ENCODE measurements at places on chromosomes 12 and 14.
A peak's percentile ranks its signal among the peaks of the same experiment; 100 is the strongest.

DNA sequence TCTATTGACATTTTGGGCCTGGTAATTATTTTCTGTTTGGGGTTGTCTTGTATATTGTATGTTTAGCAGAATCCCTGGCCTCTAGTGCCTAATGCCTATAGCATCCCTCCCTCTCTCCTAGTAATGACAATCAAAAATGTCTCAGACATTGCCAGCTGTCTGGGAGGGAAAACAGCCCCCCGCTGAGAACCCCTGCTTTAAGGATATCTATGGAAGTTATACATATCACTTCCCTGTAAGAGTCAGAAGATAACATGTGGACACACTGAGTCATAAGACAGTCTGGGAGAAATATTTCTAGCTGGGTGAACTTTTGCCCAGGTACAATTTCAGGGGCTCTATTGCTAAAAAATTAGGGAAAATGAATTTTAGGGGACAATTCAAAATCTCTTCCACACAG is 255.0 kb downstream of the PAWR start:
- no peak for DNase-seq

DNA sequence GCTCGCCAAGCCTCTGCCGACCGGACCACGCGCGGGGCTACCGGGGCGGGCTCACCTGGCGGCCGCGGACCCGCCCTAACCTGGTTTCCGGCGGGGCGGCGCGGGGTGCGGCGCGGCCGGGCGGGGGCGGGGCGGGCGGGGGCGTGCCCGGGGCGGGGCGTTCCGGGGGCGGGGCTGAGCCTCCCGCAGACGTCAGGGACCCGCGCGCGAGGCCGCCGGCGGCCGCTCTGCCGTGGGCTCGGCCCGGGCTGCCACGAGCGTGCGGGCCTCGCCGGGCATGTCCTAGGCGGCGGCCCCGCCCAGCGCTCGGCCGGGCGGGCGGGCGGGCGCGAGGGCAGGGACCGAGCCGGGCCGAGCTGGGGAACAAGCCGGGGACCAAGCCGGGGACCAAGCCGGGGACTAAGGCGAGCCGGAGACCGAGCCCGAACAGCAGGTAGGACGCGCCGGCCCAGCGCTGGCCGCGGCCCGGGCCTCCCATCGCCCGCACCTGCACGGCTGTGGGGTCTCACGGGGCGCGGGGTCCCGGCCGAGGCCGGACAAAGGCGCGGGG is at the start of gene CEP170B:
TSS of gene CEP170B (plus strand) at position 188 of the 550 bp plus-strand sequence. CDS start 3,183 bp downstream, outside the sequence.
- peak; percentile 15 for DNase-seq

- DNase-seq: no peak
Observed at GRCh38 chr14:104685216-104685997, 4.0 kb upstream of the INF2 start.

DNA sequence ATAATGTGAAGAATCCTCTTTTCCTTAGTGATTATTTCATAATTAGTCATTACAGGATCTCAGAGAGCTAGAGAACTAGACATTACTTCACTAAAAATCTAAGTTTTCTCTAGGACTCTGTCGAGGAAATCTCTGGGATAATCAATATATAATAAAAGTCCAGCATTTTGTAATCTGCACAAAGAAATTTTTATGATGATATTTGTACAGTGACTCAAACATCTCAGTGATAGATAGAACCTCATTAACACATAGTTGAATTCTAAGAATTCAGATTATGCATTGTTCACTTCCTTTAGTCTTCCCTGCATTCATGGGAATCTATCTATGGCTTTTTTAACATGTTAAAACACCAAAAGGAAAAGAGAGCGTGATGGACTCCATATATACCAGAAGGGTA is 11.0 kb downstream of the ITPR2 start:
- no peak for DNase-seq

GRCh38 chr12:69991690-69992288 is 166.8 kb downstream of the MYRFL start:
- no peak for DNase-seq

GRCh38 chr14:68978172-68978911 is 760 bp downstream of the ACTN1 start:
- DNase-seq: peak; percentile 22

DNA sequence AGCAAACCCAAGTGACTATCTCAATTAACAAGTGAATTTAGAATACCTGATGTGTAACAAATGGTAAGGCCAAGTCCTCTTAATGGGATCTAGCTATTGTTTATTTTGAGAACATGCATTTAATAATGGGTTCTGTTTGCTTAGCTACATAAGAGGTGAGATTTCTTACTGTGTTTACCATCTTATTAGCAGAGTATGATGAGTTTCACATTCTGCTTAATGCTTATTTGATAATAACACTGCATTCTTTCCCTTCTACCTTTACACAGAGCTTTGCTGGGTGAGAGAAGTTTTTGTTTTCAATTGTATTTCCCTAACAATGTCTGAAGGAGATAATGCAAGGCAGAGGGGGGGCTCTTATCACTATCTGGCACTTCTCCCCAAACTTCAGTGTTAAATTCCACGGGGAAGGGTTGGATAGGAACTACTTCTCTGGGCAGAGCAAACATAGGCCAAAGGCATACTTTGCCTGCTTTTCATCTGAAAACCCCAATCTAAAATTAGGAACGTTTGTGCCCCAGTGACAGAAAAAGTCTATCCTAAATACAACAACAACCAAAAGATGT is 129.0 kb upstream of the ATXN7L3B start:
- DNase-seq: no peak

- no peak for DNase-seq
Observed at GRCh38 chr12:110530511-110530910, 28.4 kb downstream of the RAD9B start.

DNA sequence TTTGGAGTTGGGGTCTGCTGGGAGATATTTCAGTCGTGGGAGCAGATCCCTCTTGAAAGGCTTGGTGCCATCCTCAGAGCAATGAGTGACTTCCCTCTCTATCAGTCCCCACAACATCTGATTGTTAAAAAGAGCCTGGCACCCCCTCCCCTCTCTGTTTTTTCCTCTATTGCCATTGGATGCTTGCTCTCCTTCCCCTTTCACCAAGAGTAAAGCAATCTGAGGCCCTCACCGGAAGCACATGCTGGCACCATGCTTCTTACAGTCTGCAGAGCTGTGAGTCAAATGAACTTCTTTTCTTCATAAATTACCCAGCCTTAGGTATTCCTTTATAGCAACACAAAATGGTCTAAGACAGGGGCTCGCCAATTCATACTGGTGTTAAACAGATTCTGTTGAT is 99.1 kb upstream of the CCND2 start:
- no peak for DNase-seq

GRCh38 chr14:91470216-91470615 is 39.9 kb downstream of the PPP4R3A start:
- peak; percentile 32 for DNase-seq

DNA sequence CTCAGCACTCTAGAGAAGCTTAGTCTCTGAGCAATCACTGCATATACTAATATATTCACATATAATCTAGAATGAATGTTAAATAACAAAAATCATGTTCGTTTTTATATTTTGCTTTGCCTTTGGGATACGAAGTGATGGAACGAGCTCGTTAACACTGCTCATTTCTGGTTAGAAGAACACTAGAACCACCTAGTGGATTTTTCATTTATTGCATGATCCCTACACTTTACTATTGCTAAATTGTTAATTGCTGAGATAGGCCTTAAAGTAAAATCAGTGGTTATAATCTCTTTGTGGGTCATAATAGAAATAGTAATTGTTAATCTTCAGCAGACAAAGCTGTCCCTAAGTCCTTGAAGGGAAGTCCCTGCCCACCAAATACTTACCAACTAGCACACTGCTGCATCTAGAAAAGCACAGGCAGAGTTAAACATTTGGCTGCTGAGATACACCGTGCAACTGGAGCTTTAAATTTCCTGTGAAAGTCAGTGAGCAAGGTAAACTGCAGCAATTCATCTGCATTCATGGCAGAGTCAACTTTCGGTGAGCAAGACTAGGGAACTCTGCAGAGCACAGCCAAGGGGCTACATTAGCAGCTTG is 353.7 kb downstream of the APAF1 start:
- peak; percentile 42 for DNase-seq

GRCh38 chr14:71985538-71986189 is 53.4 kb downstream of the RGS6 start:
- no peak for DNase-seq

- peak; percentile 5 for DNase-seq
Observed at GRCh38 chr12:15788233-15789219, 662 bp downstream of the EPS8 start.

DNA sequence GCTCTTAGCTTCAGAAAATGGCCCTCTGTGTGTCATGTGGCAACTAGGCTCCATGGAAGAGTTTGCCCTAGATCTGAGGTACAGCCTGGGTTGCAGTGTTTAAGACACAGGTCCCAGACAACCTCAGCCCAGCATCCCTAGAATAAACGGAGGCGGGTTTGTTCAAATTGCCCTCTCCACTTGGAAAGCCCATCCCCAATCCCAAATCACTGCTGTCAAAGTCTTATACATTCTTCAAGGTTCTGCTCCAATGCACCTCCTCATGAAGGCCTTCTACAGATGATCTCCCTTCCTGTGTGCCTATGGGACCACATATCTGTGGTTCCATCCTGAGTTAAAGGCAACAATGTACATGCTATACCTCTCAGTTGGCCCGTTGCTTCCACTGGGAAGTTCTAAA is 289.8 kb downstream of the DPF3 start:
- no peak for DNase-seq

- no peak for DNase-seq
Observed at GRCh38 chr12:55607821-55608594, 28.7 kb upstream of the OR10P1 start.

GRCh38 chr12:44842669-44843068 is 33.4 kb downstream of the NELL2 start:
- no peak for DNase-seq

DNA sequence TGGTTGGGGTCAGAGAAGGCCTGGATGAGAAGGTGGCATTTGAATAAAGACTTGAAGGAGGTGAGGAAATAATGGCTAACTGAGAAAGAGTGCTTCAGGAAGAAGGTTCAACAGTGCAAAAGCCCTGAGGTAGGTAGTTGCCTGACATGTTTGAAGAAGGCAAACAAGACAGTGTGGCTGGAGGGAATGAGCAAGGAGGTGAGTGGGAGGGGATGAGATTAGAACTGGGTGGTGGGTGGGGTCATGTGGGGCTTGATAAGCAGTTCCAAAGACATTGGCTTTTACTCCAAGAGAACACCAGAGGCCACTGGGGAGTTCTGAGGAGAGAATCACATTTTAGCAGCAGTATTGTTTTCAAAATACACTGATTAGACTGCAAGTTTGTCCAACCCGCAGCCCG is 50.5 kb downstream of the HSPB8 start:
- DNase-seq: no peak

GRCh38 chr12:29200586-29200985 is 51.5 kb downstream of the FAR2 start:
- DNase-seq: no peak

DNA sequence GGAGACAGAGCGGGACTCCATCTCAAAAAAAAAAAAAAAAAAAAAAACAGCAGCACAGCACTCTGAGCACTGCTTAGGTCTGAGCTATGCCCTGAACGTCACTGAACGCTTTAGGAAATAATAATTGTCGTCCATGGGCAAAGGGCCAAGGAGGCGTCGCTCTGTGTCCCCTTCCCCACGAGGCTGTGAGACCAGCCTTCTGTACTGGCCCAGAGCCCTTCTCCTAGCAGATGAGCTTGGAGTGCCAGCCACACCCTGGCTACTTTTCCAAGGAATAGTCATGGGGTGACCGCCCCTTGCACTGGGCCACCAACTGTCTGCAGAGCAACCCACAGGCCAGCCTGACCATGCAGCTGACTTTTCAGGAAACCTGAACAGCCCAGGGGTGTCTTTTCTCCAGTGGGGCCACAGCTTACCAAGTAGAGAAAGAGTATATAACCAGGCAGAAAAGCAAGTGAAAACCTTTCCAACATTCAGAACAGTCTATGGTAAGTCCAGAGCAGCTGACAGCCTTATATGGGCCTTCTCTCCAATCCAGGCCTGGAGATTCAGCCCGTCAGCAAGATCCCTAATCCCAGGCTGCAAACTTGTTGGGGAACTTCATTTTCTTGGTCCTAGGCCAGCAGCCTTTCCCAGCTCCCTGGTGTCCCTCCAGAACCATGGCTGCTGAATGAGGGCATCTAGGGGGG is 28.5 kb downstream of the CD9 start:
- no peak for DNase-seq

DNA sequence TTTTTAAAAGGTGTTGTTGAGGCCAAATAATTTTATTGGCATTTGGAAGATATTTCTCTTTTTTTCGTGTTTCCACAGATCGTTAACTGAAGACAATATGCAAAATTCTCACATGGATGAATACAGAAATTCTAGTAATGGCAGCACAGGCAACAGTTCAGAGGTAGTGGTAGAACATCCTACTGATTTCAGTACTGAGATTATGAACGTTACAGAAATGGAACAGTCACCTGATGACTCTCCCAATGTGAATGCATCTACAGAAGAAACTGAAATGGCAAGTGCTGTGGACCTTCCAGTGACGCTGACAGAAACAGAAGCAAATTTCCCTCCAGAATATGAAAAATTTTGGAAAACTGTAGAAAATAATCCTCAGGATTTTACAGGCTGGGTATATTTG is 11.2 kb downstream of the PRPF39 start:
- DNase-seq: peak; percentile 34

- no peak for DNase-seq
Observed at GRCh38 chr12:84016956-84017355, 895.6 kb downstream of the SLC6A15 start.

- no peak for DNase-seq
Observed at GRCh38 chr12:103705927-103706326, 118.9 kb downstream of the STAB2 start.

GRCh38 chr12:96617178-96617577 is 127.8 kb downstream of the CFAP54 start:
- DNase-seq: no peak

- no peak for DNase-seq
Observed at GRCh38 chr12:2302711-2303580, 250.2 kb downstream of the CACNA1C start.

DNA sequence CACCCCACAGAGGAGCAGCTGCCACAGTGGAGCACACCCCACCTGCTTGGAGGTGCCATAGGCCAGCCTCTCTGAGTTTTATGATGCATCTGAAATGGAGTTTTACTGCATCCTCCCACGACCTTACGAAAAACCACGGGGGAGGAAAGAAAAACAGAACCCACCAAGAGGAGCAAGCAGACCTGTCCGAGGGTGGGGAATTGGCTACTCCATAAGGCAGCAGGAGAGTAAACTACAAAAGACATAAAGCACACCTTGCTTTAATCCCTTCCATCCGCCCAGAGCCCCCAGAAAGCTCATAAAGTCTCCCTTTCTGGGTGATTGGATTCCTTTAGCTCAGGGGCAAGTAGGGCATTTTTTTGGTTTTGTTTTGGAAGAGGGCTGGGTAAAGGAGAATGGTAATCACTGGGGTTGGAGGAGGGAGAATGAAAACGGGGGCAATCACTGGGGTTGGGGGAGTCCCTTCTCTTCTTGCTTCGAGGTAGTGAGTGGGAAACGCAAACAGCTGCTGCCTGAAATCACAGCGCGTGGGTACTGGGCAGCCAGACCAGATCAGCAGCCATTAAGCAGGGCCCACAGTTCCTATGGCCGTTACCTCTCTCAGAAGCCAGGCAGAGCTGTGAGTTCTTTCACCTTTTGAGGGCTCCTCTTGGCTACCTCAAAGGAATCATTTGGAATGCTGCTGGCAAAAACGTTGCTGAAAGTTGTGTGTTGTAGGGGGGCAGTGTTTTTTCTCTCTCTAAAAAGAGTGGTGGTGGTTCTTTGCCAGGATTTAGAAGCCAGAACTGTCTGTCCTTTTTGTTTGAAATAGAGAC is 433.6 kb downstream of the ZFP36L1 start:
- no peak for DNase-seq

GRCh38 chr14:24875991-24876878 is 173.7 kb downstream of the STXBP6 start:
- DNase-seq: no peak

- no peak for DNase-seq
Observed at GRCh38 chr12:21823581-21823980, 49.1 kb upstream of the KCNJ8 start.

GRCh38 chr12:94481734-94482133 is 22.1 kb upstream of the CEP83 start:
- DNase-seq: no peak
